ENCODE measurements at places on chromosomes 2 and 18.

DNA sequence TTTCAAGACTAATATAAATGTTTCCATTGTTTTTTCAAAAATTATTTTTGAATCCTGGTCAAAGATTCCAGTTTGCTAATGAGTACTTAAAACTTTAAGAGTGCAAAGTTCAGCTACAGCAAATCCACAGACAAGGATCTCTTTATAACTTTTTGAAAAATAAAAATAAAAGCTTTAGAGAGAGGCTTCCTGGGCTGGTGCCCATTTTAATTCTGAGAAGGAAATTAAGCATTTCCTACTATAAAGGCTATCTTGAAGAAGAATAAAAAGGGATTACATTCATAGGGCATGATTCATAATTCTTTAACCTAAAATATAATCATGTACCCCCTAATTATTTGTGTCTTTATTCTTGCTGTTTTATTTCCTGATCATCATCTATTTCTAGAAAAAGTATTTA, 38.2 kb downstream of the DNAJC10 start:
- no peak for DNase-seq

DNA sequence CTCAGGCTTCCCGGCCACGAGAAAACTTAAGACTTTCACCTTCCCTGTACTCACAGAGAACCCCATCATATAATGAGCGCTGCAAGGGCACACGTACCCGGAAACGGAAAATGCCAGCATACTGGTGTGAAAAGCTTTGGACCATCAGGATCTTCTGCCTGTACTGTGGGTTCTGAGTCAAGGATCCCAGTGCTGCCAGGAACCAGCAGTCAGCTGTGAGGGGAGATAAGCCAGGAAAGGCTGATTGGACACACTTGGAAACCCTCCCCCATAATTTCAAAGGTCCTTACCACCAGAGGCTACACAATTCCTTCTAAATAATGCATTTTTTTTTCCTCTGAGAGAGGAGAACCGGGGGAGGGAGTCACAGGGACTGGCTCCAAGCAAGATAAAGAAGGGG, 31.4 kb downstream of the CAPN13 start:
- no peak for DNase-seq

- no peak for DNase-seq
Measured at GRCh38 chr18:11178951-11179549, 29.7 kb upstream of the PIEZO2 start.

DNA sequence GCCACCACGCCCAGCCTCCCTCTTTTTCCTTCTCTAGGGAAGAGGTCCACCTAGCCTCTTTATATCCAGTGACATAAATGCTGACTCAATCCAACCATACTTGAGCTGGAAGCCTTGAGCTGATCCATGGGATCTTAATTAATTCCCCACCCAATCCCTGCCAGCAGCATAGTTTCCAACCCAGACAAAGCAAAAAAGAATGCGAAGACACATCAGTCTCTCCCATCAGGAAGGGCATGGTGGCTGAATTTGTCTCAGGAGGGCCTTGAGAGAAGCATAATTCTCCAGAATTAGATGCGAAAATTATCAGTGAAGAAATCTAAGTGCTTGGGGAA, 22.5 kb downstream of the CASP10 start:
- DNase-seq, result no peak

- no peak for DNase-seq
Measured at GRCh38 chr2:218259099-218259961, 1.5 kb upstream of the GPBAR1 start.

DNA sequence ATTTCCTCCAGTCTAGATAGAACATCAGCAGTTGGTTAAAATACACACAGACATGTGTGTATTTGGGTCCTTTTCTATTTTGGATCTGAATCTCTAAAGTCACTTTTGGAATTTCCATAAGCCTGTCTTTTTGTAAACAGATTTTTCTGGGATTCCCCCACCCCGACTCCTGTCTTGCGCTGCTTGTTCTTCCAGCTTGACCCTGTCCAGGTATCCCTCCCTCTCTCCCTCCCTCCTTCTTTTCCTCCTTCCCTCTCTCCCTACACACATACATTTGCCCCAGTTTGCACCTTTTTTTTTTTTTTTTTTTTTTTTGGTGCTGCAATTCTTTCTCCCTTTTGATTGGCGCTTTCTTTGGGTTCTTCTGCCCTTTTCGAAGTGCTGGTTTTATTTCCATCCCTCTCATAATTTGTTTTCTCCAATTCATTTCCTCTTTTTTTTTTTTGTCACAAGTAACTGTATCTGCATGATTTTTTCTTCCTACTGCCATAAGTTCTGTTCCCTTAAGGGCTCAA, 114.8 kb upstream of the SERTAD2 start:
- no peak for DNase-seq

DNA sequence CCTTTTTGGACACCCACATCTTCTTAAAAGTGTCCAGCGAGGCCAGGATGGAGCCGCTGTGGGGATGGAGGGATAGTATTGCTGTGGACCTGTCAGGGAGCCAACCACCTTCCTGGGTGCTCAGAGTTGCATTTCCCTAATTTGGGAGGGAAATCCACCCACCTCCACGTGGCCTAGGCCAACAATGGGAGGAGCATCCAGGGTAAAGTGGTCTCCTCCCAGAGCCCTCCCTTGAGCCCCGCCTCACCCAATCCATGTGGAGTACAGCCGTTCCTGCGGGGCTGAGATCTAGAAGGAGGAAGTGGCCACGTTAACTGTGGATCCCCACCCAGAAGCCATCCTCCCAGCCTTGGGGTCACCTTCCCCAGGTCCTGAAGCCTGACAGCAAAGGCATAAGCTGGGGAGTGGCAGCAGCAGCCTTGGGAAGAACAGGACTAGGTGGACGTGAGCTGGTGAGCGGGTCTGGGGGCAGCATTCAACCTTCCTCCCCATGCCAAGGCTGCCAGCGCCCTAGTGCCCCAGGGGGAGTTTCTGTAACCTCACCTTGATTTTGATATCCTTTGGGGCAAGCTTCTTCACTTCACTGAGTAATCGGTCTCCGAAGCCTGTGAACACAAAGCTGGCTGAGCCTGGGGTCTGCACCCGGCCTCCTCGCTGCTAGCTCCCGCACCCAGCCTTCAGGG, 6.8 kb downstream of the ACTR1B start:
- DNase-seq, result no peak

DNA sequence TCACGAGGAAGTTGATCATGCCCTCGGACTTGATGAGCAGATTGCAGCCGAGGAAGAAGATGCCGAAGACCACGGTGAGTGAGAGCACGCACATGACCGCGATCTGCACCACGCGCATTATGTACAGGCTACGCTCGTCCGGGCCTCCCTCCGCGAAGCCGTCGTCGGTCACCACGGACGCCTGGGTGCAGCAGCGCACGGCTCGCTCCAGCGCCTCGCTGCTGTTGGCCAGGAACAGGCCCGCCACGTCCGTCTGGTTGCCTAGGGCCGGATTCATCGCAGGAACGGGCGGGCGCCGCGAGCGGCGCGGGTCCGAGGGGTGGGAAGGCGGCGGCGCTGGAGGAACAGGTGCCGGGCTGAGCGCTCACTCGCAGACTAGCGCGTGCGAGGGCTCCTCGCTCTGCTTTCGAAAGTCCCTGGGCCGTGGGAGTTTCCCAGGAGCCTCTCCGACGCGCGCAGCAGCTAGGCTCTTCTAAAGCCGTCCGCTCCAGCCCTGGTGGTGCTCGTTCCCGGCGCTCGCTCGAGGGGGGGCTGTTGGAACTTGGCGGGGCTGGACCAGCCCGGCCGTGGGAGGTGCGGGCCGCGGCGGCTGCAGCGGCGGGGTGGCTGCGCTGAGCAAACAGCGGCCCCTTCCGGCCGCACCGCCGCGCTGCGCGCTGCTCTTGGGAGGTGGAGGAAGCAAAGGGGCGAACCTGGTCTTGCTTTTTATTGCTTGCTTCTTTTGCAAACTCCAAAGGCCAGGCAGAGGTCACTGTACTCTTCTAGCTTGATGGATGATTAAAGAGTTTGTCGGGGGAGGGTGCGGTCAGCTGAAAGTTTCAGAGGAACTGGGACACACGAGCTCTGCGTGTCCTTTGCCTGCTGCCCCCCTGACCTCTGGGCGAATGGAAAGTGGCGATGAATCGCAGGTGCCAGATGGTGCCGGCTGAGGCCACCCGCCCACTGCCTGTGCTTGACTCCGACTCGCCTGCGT, at the start of gene RPRM:
Gene RPRM (minus strand): TSS at position 474 of the 973 bp plus-strand sequence. CDS start 197 bp downstream, at position 277.
- DNase-seq, result peak; percentile 69
